ENCODE measurements at places on chromosomes 7 and 10. TPM values are rescaled to one million over a fixed set of nuclear protein-coding genes. Genes with fewer than 3 reads are reported as not detected.

Gene CALN1
- total RNA-seq, result not detected

Gene AVL9
- 34.2 TPM for total RNA-seq

Gene FZD8
- 3.7 TPM for total RNA-seq

Gene ADIRF
- total RNA-seq, result 51.1 TPM

Gene CDHR1
- 0.20 TPM for total RNA-seq

Gene PNLIP
- not detected for total RNA-seq

Gene GRM8
- total RNA-seq, result not detected

Gene NACAD
- 0.78 TPM for total RNA-seq

All from subcutaneous preadipocyte (primary cell).